ENCODE measurements at places on chromosomes 16 and 17. TPM values are rescaled to one million over a fixed set of nuclear protein-coding genes. Genes with fewer than 3 reads are reported as not detected.

- peak; percentile 94 for DNase-seq
These were observed 2.5 kb upstream of the CCL2 start for GRCh38 chr17:34252444-34253138.

BMERB1 gene
- 25.5 TPM for total RNA-seq

CCL16 gene
- not detected for total RNA-seq

- DNase-seq = no peak
These were observed 3.8 kb upstream of the NOS2 start for GRCh38 chr17:27804113-27804512.

- no peak for DNase-seq
These were observed 5.5 kb upstream of the CDIPT start for GRCh38 chr16:29868396-29869009.

MLKL gene
- total RNA-seq = 14.4 TPM

DNA sequence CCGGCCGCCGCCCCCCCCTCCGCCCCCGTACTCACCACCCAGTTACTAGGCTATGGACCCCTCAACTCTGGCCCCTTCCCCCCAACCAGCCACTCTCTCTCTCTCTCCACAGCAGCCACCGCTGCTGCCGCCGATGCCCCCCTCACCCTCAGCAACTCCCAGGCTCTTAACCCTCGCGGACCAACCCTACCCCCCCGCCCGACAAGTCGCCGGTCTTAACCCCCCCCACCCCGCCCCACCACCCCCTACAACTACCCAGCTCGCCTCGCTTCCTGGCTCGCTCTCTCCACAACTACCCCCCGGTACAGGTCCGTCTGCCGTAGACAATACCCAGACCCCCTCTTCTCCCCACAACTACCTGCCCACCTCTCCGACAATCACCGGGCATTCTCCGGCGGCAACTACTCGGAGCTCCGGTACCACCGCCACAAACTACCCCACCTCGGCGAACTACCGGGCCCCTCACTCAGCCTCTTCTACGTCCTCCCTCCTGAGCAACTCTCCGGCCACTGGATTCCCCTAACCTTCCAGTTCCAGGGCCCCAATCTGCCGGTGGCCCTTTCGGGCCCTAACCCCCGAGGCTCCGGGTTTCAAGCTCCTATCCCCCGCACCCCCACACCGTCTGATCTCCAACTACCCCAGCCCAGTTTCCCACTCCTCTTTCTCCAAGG, 702 bp downstream of the PHF23 start:
- peak; percentile 38 for DNase-seq

DNA sequence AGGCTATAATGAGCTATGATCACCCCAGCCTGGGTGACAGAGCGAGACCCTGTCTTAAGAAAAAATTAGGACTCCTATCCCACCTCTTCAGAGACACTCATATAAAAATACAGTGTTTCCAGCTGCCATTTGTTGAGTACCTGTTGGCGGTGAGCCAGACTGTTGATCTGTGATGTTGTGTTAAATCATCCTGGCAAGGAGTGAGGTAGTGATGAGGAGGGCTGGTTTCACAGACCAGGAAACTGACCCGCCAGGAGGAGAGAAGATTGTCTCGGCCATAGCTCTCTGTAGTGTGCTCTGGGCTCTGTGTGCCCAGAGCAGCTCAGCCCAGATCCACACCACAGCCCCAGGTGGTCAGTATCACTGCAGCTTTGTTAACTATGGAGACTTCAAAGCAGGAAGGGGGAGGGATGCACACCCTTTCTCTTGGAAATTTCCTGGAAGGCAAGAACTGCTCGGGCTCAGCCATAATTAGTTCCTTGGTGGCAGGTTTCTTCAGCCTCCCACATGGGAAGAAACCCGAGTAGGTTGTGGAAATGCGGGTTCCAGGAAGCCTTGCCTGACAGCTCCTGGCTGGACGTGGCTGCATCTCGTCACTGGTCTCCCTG, 343.0 kb downstream of the SNX29 start:
- no peak for DNase-seq

CARD14 gene
- not detected for total RNA-seq

- DNase-seq = peak; percentile 36
These were observed 246.4 kb downstream of the PRKCA start for GRCh38 chr17:66548659-66549310.

TNK1 gene
- 0.62 TPM for total RNA-seq

GRCh38 chr16:88881007-88881615, 14.7 kb upstream of the PABPN1L start:
- no peak for DNase-seq

GRCh38 chr17:13134076-13134475, 116.2 kb upstream of the ELAC2 start:
- DNase-seq = peak; percentile 4

- DNase-seq = peak; percentile 99
These were observed 4.9 kb downstream of the MAP3K14 start for GRCh38 chr17:45311760-45312476.

CCDC40 gene
- 1.3 TPM for total RNA-seq

LGALS9B gene
- not detected for total RNA-seq

DNA sequence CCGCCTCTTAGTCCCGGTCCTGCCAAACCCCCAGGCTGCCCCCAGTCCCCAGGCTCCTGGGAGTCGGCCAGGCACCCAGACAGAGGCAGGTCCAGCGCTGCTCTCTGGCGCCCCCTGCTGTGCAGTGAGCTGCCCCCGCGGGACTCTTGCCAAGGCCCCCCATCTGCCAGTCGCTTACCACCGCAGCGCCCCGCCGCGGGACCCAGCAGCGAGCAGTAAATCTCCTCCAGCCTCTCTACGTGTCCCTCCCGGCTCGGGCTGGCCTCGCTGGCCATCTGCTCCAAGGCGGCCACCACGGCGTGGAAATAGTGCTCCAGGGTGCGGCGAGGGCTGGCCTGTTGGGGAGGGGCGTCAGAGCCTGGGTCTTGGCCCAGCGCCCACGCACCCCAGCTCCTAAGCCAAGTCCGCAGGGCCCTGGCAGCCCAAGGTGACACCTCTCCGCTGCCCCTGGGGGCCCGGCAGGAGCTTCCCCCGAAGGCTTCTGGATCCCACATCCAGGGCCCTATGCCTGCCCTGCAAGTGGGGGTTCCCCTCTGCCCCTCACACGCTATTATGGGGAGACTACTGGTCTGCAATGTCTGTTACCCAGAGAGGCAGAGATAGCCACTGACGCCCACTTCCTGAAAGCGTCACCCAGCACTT, 33.7 kb upstream of the MFSD6L start:
- no peak for DNase-seq

GRCh38 chr16:16817196-16817595, 438.3 kb downstream of the NPIPA7 start:
- no peak for DNase-seq

DNA sequence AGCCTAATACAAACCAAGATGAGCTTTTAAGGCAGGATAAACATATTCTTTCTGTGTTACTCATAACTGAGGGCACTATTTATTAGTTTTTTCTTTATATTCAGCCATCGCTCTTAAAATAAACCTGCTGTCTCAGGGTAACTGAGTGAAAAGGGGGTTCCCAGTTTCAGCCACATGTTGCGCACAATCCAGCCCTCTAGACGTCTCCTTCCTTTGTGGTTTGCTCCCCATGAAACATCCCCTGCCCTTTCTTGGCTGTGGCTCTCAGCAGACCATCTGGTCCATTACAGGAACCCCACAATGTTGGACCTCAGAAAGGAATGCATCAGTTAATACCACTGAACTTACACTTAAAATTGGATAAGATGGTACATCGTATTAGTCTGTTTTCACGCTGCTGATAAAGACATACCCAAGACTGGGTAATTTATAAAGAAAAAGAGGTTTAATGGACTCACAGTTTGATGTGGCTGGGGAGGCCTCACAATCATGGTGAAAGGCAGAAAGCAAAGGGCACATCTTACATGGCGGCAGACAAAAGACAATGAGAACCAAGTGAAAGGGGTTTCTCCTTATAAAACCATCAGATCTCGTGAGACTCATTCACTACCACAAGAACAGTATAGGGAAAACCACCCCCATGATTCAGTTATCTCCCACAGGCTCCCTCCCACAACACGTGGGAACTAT, 12.6 kb upstream of the IL21R start:
- no peak for DNase-seq

- no peak for DNase-seq
These were observed 20.4 kb downstream of the TMC6 start for GRCh38 chr17:78107976-78108725.

GRCh38 chr17:78957128-78957527, 22.6 kb downstream of the LGALS3BP start:
- peak; percentile 97 for DNase-seq

TAF15 gene
- total RNA-seq = 11.3 TPM

DNA sequence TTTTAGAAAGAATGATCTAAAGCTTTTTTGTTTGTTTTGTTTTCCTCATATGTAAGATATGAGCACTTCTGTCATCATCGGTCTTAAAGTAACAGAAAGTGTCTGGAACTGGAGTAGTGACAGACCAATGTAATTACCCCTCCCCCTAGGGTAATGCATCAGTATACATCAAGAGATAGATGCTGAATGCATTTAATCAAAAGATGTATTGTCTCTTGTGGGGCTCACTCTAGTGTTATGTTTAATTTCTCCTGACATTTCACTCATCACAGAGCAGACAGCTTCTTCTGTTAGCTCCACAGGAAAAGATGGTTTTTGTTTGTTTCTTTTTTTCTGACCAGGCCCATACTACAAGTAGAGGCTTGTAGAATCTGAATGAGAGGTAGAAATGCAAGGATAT, 168.7 kb upstream of the C17orf78 start:
- DNase-seq = no peak

AANAT gene
- total RNA-seq = not detected

SPATA32 gene
- not detected for total RNA-seq

HOXB6 gene
- total RNA-seq = 9.4 TPM

DNA sequence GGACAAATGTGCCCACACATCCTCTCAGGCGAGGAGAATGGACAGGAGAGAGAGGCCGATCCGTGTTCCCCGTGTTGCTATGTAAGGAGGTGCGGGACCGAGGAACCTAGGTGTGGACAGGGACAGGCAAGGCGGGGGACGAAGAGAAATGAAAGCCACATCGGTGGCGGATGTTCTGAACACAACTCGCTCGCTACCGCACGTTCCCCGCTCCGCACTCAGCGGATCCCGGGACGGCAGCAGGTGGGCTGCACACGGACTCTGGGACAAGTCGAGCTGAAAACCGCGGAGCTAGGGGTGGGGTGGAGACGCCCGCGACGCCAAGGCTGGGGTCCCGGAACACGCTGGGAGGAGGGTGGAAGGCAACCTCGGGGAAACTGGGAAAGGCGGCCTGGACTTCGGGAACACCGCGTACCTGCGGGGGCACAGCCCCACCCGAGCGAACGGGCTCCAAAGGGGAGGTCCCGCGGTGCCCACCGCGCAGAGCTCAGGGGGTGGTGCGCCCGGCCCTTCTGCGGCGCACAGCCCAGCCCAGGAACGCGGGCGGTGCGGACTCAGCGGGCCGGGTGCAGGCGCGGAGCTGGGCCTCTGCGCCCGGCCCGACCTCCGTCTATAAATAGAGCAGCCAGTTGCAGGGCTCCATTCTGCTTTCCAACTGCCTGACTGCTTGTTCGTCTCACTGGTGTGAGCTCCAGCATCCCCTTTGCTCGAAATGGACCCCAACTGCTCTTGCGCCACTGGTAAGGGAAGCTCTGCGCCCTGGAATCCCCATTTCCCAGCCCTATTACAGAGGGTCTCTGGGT, at the start of gene MT1E:
TSS of gene MT1E (plus strand) at position 642 of the 803 bp plus-strand sequence. CDS start at position 713, 71 bp downstream.
- DNase-seq = peak; percentile 62

- DNase-seq = no peak
These were observed 79.0 kb downstream of the NETO2 start for GRCh38 chr16:47064775-47065174.

DNA sequence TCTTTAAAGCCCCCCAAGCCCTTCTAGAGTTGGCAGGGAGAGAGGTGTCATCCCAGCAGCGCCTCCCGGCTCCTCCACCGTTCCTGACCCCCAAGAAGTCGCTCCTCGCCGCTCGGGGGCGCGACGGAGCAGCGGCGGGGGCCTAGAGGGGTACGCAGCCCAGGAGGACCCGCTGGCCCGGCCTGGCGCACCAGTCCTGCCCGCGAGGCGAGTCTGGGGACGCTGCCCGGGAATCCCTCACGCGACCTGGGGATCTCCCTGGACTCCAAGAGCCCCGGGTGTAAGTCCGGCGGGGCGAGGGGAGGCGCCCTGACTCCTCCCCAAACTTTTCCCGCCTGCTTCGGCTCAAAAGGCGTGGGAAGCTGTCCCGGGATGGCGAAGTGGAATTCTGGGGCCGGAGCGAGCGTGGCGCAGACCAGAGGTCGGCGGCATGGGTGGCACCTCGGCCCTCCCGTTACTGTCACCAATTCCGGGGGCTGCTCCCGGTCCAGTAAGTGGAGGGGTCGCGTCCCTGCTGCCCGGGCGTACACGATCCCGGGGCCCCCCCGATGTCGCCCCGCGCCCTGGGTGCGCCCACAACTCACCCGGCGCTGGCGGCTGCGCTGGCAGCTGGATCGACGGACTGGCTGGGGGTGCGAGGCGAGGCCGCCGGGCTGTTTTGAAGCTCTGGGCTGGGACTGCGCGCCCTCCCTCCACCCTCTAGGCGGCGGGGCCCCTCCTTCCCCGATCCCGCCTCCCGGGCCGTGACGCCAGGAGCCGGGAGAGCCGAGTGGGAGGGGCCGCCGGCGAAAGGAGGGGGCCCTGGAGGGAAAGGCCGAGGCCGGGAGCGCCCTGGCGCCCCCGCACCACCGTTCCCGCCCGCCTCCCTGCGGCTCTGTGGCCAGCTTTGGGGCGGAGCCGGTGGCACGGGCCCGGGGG, at the start of gene EMP2:
TSS of gene EMP2 (minus strand) at position 634 of the 918 bp plus-strand sequence. CDS start 32,981 bp downstream, outside the sequence.
- peak; percentile 79 for DNase-seq

DNA sequence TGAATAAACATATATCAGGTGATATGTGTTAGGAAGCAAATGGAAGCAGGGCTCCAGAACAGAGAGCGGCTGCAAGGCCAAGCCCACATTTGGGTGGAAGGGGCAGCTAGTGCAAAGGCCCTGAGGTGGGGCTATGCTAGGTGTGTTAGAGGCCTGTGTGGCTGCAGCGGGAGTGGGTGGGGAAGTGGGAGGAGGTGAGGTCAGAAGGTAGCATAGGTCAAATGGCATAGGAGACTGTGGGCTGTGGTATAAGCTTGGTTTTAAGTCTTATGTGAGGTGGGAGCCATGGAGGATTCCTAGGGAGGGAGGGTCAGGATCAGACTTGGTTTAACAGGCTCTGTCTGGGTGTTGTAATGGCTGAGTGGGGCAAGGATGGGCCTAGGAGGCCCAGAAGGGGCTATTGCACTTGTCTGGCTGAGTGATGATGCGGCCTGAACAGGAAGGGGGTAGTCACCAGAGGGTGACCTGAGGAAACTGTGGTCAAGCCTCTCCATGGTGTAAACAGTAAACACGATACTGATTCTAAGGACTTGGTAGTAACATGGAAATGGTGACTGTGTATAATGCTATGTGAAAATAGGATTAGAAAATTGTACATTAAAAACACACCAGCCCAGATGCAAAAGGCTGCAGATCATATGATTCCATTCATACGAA, 31.1 kb downstream of the RAI1 start:
- peak; percentile 90 for DNase-seq

- peak; percentile 71 for DNase-seq
These were observed at the start of gene ITGAX for GRCh38 chr16:31354394-31355291. ITGAX (plus strand) TSS chr16:31355176; CDS start chr16:31355255, 79 bp downstream.
